ENCODE measurements at places on chromosomes 3 and 15.

- no peak for DNase-seq
Observed at GRCh38 chr3:186226482-186226881, 117.6 kb upstream of the ETV5 start.

DNA sequence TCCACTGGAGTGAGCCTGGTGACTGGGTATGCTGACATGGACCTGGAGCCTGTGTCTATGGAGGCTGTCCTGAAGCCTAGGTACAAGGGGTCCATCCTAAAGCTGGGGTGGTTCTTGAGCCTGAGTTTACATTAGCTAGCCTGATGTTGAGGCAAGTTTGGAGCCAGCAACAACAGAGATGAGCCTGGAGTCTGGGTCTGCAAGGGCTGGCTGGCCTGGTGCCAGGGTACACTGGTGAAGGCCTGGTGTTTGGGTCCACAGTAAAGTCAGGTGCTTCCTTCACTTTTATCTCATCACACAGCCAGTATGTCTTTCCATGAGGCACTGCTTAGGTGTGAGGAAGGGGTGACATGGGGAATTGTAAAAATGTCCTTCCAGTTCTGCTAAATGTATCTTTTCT is 49.5 kb downstream of the TP63 start:
- DNase-seq = no peak

DNA sequence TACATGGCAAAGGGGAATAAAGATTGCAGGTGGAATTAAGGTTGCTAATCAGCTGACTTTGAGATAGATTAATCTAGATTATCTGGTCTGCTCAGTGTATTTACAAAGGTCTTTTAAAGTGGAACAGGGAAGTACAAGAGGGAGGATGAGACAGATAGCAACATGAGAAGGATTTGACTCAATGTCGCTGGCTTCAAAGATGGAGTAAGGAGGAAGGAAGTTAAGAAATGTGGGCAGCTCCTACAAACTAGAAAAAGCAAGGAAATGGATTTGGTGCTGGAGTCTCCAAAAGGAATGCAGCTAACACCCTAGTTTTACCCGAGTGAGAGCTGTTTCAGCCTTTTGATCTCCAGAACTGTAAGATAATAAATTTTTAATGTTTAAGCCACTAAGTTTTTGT is 180.7 kb upstream of the TTC14 start:
- no peak for DNase-seq

DNA sequence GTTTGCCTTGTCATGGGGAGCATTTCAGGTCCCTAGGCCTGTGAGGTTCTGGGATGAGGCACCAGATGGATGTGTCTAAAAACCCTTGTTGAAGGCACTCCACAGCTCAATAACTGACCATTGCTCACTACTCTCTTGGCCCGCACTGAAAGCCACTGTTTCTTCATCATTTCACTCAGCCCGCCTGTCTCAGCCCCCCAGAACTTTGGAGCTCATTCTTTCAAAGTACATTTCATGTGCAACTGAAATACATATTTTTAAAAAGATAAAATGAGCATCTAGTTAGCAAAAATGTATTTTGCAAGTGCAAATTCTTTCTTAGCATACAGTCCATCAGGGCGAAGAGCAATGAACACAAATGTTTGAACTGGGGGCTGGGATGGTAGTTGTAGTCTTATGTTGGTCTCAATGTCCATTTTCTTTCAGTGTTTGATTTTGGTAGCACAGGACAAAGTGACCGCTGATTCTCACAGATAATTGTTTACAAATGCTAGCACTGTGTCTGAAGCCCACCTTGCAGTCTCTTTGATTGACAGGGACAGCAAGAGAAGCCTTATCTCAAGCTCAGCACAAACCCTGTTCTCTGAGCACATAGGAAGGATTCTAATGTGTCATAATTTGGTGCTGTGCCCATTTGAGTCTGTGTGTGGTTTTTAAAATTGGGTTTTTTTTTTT is 19.6 kb downstream of the HEMK1 start:
- no peak for DNase-seq

DNA sequence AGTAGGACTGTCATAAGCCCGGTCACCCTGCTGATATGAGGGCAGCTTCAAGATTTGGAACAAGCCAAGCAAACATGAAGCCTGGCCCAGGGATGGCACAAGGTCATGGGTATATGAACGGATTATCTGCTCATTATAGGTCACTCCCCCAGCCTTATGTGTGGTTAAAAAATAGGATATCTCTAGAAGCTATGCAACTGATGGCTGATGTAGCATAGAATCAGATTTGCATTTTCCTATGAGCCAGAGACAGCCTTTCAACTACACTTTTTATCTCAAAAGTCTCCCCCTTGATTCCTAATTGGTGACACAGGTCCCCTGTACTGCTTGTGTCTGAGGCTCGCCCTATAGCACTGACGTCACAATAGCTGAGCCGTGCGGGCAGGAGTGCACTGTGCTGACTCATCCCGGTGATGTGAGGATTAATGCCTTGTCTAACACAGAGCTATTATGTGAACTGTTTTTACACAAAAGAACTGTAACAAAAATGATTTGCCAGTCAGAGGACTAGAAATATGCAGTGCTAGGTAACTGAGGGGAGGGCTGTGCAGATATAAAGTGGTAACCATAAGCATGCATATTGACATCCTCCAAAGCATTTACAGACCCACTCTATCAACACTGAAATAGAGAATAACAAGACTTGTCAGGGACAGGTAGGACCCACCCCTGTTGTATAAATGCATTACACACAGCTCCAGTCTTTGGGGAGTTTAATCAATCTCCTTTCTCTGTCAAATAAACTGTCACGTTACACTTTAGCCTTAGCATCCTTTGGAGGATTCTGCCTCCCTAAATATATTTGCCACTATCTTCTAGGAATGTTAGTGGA is 204.9 kb downstream of the TIGIT start:
- no peak for DNase-seq

- no peak for DNase-seq
Observed at GRCh38 chr3:183695569-183696364, 1.8 kb upstream of the YEATS2 start.

GRCh38 chr3:107650788-107651187 is 128.0 kb downstream of the BBX start:
- no peak for DNase-seq

DNA sequence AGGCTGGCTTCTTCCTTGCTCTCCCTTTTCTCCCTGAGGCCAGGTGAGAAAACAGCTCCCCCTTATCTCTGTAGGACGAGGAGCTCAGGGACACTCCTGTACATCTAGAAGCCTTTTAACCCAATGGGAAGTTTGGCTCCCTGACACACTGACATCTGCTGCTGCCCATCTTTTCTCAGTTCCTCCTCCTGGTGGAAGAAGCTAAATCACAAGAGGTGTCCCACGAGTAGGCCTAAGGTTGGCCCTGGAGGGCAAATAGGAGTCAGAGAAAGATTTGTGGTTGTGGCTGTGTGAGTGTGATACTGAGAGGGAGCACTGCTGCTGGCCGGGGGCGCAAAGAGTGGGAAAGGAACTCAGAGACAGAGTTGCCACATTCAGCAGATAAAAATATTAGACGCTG is 49.5 kb downstream of the ARHGAP31 start:
- no peak for DNase-seq

DNA sequence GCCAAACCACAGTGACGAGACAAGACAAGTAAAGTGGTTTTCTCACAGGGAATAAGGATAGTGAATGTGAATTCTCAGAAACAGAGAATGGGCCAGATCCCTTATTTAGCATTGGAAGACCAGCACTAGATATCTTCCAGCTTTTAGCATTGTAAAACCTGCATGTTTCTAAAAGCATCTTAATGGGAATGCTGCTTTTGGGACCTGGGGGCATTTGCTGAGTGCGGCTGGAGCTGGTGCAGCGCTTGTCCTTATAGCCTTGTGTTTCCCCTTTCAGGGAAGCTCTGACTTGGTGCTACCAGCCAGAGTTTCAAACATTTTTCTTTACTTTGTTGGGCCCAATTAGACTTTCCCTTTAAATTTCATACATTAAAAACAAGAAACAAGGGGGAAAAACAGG is 52.9 kb downstream of the CLSTN2 start:
- no peak for DNase-seq

DNA sequence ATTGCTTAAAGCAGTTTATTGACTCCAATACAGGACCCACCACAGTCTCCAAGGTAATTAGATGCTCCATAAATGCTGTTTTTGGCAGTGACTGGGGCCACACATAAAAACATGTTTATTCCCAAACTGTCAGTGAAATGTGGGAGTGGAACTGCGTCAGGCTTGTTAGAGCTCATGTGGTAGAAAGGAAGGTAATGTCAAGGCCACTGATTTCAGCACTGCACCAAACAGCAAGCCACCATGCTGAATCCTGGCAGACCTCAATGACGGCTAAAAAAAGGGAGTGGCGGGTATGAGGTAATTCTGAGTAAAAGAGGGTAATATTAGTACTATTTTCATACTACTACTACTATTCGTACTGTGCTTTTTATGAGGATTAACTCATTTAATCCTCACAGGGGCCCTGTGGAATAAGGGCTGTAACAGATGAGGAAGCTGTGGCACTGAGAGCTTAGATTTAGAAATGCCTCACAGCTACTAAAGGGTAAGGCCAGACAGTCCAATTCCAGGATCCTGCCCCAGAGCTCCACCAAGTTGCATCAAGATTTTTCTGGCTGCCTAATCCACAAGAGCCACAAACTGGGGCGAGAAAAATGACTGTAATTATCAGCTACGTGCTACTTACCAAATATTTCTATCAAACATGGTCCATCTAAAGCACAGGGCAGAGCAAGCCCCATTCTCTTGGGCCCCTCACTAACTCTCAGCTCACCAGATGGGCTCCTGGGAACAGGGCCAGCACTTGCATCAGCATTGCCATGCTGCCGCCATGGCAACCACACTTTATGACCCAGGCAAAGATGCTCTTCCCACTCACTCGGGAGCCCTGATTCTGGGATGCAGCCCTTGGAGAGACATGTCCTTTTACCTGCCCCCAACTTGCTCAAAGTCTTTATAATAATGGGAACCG is 83.6 kb upstream of the SPATA12 start:
- DNase-seq = no peak

GRCh38 chr15:72271895-72272212 is 500 bp downstream of the PARP6 start:
- DNase-seq = peak; percentile 9

DNA sequence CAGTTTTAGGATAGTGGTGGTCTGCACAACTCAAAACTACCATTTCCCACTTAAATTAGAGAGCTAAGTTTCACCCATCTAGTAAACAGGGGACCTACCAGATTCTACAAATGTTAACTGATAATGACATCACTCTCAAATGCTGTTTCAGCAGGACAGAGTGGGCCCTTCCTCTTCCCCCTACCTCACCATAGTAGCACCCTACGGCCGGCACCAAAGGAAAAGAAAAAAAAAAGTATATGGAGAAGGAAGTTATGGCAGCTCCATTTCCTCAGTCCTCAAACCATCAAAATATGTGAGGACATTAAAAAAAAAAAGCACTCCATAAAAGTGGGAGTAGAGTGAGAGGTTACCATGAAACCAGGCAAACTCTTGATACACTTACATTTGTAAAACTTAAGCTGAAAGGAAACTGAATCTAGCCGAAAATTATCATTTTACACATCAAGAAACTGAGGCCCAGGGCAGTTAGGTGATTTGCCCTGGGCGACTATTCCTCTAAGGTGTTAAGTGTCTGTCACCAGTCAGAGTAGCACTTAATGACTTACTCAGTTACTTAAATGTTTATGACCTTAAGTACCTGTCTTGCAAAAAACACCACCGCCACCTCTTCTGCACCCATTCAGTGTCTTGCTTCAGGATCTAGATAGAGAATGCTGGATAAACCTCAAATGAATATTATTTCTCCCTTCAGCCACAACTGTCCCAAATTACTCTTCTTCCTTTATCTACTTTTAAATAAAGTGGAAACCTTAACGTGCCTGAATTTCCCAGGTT is 2.7 kb downstream of the MSL2 start:
- no peak for DNase-seq

DNA sequence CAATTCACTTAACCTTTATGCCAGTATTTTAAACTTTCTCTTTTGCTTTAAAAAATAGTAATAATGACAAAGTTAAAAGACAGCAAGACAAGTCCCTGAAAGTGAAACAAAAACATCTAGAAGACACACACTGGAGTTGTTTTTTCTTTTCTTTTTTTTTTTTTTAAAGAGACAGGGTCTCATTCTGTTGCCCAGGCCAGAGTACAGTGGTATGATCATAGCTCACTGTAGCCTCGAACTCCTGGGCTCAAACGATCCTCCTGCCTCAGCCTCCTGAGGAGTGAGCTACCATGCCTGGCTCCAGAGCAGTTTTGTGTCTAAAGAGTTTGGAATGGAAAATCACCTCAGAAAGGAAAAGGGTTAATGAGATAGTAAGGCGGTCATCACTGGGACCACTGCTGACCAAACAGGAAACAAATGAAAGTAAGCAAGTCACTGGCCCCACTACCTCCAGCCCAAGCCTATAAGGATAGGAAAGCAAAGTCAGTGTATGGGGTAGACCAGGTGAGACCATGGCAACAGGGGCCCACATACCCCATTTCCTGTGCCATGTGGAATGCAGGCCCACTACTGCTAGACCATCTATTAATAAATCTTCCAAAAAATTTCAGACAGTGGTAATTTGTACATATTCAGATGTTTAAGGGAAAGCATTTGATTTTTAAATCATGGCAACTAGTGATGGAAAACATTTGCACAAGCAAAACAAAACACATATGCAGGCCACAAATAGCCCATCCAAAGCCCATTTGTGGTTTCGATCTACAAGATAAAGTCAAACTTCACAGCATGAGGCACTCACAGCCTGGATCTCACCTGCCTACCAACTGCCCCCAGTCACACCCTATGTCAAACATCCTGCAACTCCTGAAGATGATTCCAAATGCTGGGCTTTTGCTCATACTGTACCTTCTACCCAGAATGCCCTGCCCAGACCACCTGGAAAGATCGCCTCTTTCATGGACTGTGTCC is 62.6 kb downstream of the OSBPL10 start:
- no peak for DNase-seq
